NCI-H2171 (cell line): ENCODE measurements at places on chromosomes 7 and 10.

- DNase-seq = no peak
Measured at GRCh38 chr10:124266468-124267230, 152.1 kb downstream of the OAT start.

GRCh38 chr7:43467846-43468245 is 115.1 kb upstream of the STK17A start:
- no peak for DNase-seq

DNA sequence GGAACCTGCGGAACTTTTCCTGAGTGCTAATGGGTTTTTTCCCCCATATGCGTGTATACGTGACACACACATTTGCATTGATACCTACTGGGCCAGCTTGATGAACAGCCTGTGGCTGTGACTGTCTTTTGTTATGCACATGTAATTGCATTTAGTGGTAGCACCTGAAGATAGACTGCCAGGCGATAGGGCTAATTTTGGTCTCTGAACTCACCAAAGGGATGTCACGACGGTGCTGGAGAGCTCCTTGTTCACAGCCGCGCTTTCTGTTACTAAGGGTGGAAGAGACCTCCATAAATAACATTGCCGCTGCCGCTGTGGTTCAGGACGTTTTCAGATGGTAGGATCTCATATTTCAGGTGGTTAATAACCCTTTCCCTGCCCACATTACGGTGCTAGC is 133.2 kb downstream of the CAMK1D start:
- no peak for DNase-seq

- DNase-seq = no peak
Measured at GRCh38 chr10:73859428-73859783, 14.9 kb downstream of the CAMK2G start.

GRCh38 chr7:136293272-136293671 is 316.1 kb upstream of the MTPN start:
- no peak for DNase-seq

GRCh38 chr10:26543567-26544306 is 105.6 kb downstream of the APBB1IP start:
- DNase-seq = no peak

DNA sequence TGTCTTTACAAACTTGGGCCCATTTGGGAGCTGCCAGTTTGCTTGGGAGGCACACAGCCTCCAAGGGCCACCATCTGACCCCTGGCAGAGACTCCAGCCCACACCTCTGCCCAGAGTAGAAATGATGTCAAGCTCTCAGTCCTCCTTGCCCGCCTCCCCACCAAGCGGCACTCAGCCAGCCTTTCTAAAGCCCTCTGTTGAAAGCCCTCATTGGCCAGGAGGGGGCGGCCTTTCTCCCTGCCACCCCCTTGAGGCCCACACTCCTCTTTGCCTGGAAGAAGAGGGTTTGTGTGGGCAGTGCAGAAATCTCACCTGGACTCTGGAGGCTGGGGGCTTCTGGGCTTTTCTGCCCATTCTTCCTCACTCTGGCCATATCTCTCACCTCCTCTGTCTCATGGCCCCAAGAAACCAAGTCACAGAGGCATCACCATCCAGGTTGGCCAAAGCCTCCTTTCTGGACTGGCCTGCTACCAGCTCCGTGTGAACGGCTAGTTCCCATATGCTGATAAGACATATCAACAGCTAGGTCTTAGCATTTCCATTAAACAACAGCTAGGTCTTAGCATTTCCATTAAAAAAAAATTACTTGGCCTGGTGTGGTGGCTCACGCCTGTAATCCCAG is 36.1 kb downstream of the UBTD1 start:
- no peak for DNase-seq
